Cardiac septum (tissue), 1 donor: ENCODE measurements at places on chromosomes 12 and 14.

GRCh38 chr14:103074729-103075367 lies 9.2 kb upstream of the LBHD2 start:
- DNase-seq: peak; percentile 86

DNA sequence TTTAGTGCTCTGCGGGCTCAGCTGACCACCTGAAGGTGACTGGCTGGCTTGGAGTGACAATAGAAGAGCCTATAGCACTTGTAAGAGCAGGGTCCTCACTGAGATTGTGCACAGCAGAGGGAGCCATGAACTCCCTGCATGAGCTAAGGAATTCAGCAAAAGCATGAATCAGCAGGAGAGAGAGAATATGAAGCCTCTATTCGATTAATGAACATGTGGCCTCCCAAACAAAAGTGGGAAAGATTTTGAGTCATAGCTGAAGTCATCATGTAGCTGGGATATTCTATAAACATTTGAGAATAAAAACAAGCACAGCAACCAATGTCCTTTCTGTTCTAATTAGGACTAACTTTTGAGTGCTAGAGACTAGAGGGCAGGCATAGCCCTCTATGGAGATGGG lies 626.6 kb downstream of the DIO2 start:
- no peak for DNase-seq

DNA sequence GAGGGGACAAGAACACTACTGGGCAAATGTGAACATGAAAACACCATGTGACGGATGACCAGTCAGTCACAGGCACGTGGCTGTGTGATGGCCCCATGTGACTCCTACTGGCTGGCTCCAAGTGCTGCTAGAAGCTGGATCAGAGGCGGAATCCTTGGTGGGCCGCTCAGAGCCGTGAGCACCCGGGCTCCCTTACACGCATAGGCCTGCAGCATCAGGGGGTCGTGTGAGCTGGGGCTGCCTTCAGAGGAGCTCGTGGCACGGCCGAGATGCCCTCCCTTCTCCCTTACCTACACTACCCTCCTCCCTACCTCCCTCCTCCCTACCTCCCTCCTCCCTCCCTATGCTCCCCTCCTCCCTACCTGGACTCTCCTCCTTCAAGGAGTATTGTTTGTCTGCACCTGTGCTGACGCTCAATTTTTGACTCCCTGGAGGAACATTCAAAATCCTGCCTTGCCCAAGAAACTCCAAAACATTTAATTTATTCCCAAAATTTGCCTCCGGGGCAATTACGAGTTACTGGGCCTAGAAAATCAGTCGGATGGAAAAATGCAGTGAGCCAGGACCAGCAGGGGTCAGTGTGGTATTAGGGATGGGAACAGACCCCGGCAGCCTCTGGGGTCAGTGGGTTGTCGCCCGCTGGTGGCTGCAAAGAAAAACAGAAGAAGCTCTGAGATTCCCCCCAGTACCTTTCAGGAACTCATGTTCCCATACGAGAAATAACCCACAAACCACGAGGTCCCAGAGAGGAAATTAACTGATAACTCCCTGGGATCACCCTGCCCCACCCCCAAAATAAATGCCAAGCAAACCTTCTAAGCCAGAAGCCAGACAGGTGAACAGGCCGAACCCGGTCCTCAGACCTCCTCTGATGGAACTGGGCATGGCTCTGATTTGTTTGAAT lies 61.3 kb downstream of the C14orf132 start:
- no peak for DNase-seq

- DNase-seq: no peak
Measured at GRCh38 chr12:65384240-65384639, 105.8 kb downstream of the MSRB3 start.

GRCh38 chr14:51869411-51870100 lies 9.1 kb downstream of the GNG2 start:
- no peak for DNase-seq

GRCh38 chr12:1799051-1799881 lies 21.1 kb upstream of the LRTM2 start:
- DNase-seq: no peak

GRCh38 chr12:14935031-14935430 lies 3.3 kb downstream of the ERP27 start:
- DNase-seq: no peak

GRCh38 chr12:114776731-114777442 lies 92.9 kb upstream of the TBX3 start:
- no peak for DNase-seq

DNA sequence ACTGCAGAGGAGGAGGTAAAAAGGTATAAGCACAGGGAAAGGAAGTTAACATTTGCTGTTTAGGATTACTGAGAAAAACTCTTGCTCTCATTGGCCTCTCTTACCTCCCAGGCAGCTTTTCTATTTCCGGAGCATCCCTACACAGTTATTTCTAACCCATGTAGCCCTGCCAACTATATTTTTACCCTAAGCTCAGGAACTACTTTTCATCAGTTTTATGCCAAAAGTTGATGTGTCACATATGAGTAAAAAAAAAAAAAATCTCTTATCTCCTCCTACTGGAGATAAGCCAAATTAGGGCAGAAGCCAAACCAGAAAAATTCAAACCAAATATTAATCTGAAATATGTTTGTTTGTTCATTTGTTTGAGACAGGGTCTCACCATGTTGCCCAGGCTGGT lies 34.4 kb upstream of the PSMA6 start:
- DNase-seq: no peak

- no peak for DNase-seq
Measured at GRCh38 chr14:67417633-67418032, 5.7 kb upstream of the PLEK2 start.

GRCh38 chr12:46402451-46402850 lies 29.9 kb upstream of the SLC38A2 start:
- DNase-seq: no peak

GRCh38 chr12:57472391-57472790 lies 7.3 kb downstream of the ARHGAP9 start:
- DNase-seq: no peak

- no peak for DNase-seq
Measured at GRCh38 chr12:53984901-53985691, at the start of gene HOXC10. HOXC10 (plus strand) TSS chr12:53985146; CDS start chr12:53985260, 114 bp downstream.

- no peak for DNase-seq
Measured at GRCh38 chr12:74482115-74482514, 55.5 kb upstream of the ATXN7L3B start.

DNA sequence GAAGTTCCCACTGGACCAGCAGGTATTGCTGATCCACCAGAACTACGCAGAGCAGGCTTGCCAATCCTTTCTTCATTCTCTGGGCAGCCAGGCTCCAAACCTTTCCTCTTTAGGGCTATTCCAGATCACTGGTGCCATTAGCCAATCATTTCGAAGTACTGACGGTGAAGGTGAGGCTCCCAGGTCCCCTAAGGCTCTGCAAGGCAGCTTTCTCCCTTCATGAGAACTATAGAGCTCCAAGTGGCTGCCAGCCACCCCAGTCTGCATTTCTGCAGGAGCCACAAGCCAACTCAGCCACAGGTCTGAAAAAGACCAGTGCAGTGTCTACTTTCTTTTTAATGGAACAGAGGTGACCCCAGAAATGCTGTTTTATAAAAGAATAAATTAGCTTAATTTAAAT lies 48.7 kb downstream of the RAB35 start:
- DNase-seq: no peak

GRCh38 chr14:60253649-60254048 lies 4.6 kb downstream of the PPM1A start:
- DNase-seq: no peak

DNA sequence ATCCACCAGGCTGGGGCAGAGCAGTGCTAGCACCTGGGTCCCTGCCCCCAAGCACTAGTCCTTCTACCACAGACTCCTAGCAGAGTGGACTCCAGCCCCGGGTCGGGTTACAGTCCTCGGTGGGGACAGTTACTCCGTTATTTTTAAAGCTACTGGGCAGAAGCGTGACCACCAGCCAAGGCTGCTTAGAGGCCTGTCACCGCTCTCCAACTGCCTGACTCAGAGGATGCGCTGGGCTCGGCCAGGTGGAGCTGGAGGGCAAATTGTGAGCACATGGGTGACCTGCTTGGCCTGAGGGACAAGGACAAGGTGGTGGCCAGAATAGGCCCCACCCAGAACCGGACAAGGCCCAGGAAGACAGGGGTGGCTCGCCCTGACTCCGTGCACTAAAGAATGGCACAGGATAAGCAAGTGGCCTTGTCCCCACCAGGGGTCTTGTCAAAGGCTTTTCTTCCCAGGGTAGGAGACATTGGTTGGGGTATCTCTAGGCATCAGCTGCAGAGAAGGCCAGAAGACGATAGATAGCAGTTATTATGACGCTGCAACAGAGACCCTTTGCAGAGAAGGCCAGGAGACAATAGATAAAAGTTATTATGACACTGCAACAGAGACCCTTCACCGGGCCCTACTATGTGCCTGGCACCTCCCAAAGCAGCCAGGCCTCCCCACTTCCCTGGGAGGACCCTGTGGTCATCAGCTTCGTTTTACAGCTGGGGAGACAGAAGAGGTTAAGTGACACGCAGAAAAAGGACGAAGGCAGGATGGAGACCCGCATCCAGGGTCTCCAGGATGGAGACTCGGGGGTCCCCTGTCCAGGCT lies 1.6 kb downstream of the ABCB9 start:
- DNase-seq: no peak

- DNase-seq: no peak
Measured at GRCh38 chr14:68476212-68477109, 316.4 kb downstream of the ZFP36L1 start.

DNA sequence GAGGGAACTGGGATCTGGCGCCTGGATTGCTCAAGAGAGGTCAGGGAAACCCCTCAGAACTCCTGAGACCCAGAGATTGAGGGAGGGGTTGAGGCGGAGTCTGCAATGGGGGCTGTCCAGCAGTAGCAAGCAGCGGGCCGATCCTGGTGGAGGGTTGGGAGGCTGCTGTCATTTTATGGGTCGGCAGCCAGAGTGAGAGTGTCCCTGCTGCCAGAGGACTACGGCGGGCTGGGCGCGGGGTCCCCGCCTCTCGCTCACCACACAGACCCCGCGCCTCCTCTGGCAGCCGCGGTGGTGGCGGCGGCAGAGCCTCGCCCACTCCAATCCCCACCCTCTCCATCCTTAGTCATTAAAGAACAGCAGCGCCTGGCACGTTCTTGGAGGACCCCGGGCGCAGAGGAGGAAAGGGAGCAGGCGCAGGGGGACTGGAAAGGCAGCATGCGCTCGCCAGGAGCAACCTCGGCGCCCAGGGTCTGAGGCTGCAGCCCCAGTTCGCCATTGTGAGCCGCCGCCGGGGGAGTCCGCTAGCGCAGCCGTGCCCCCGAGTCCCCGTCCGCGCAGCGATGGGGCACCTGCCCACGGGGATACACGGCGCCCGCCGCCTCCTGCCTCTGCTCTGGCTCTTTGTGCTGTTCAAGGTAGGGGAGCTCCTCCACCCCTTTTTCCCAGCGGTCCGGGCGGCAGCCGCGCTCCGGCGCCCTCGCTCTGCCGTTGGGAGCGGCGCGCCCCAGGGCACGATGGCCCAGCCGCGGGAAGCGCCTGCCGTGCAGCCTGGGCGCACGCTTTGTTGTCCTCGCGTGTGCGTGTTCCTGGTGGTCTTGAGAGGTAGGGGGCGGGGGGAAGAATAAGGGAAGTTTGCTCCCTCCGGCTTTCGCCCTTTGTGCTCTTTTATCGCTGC lies at the start of gene PTPRO:
PTPRO (plus strand) TSS at position 345 of the 898 bp plus-strand sequence.
- DNase-seq: no peak

- peak; percentile 59 for DNase-seq
Measured at GRCh38 chr12:130424858-130425697, 87.4 kb downstream of the PIWIL1 start.

DNA sequence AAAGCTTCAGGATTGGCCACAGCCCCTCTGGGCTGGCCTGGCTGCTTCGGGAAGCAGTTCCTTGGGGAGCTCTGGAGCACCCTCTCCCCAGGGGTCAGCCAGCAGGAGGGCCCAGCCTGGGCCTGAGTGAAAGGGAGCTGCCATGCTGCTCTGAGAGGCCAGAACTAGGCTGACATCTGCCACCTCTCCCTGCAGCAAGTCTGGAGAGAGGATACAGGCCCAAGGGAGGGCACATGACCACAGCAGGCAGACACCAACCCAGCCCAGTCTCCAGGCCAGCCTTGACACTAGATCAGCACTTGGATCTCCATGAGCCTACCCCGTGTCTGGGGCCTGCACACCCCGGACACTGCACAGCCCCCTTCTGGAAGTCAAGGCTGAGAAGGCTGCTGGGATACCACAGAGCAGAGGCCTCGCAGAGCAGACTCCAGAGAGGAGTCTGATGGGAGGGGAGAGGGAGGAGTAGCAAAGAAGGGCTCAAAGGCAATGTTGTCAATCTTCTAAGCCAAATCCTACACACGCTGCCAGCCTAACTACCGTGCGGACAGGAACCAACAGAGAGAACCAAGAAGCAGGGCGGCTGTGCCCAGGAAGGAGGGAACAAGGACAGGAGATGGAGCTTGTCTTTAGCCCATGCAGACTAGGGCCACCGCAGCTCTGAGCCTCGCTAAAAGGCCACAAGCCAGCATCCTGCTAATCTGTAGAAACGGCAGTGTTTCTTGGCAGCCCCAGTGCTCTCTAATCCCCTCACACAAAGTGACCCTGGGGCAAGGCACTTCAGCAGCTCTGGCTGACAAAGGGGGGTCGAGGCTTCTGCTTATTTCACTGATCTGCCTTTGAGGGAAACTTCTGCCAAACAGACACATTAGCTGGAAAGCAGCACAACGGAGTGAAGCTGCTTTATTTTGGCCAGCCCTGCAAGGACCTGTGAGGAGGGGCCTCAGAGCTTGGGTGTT lies 12.9 kb downstream of the COL2A1 start:
- no peak for DNase-seq

- no peak for DNase-seq
Measured at GRCh38 chr12:120101182-120101581, 15.4 kb downstream of the RAB35 start.

DNA sequence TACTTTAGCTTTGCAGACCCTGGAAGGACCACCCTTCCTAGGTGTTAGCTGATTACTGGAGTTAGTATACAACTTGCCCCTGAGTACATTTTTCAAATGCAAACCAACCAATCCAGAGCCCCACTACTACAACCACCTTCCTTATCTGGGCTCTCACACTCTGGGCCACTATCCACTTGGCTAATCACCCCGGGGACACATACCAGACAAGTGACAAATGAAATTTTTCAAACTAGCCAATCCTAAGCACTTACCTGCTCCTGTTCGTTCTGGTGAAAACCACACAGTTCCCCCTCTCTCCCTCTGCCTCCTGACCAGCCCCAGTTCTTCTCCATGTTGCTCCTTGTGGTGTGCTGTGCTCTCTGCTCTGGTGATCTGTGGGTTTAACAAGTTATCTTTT lies 140.4 kb downstream of the CNTN1 start:
- no peak for DNase-seq

GRCh38 chr14:54617467-54617866 lies 50.5 kb downstream of the SAMD4A start:
- no peak for DNase-seq

DNA sequence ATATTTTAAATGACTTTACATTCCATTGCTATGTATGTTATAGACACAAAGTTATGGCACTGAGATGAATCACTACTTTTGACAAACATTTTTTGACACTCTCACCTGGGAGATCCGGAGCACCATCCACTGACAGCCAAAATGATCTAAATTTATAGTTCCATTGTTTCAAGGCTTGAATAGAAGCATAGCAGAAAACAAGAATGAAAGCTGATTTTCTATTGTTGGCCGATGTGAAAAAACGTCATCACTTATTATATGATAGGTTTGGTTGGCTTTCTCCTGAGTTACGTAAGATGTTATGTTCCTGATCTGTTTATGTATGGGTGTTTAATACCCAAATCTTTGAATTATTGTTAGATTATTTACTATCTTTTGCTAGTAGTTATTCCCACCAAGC lies 306.2 kb downstream of the PAWR start:
- no peak for DNase-seq
